ENCODE measurements at places on chromosomes 3 and 15. TPM values are rescaled to one million over a fixed set of nuclear protein-coding genes. Genes with fewer than 3 reads are reported as not detected.

Gene THPO
- not detected for total RNA-seq

Gene GCSAM
- not detected for total RNA-seq

Gene CYP8B1
- total RNA-seq, result not detected

Gene DNAH12
- not detected for total RNA-seq

Gene CCDC54
- not detected for total RNA-seq
